ENCODE measurements at places on chromosomes 5 and 9.

GRCh38 chr5:23820765-23821471, 313.5 kb downstream of the PRDM9 start:
- no peak for DNase-seq

- DNase-seq: no peak
Observed at GRCh38 chr9:137493364-137494103, 34.4 kb upstream of the NSMF start.

DNA sequence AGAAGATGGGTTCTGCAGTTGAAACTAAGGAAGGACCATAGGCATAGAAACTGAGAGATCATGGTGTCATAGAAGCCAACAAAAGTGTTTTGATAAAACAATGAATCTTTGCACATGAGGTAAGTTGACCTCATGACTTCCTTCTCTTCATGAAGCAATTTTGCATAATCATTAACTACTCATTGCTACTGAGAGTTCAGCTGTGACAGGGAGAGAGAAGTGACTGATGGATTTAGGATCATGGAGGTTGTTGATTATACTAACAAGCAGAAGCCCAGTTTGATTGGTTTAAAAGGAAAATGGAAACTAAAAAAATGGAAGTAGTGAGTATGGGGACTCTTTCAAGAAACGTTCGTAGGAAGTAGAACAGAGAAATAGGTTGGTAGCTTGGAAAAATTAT, 51.2 kb downstream of the PARP8 start:
- DNase-seq: no peak

DNA sequence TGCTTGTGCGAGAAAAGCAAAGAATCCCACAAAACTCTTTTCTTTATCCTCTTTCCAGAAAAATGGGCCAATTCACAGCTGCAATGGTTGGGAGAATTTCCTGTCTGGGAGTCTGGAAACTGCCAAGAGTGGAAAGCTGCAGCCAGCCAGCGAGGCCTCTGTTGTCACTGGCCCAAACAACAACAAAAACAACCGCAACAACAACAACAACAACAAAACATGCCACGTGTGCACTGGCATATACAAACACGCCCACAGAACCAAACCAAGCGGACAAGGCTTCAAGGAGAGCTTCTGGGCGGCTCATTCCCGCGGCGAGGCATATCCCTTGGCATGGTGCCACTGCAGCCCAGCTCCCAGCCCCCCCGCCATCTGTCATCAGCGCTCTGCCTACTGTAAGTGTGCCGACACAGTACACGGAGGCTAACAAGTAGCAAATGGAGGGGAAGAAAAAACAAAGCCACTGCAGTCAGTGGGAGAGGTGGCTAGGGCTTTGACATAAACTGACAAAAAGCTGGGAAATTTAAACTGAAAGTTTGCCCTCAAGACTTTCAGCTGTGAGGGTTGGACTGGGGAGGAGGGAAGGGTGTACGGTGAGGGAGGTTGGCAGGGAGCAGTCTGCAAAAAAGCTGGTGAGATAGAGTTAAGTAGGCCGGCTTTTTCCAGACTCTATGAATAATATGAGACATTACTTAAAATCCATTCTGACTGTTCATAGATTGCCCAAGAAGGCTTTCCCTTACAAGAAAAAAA, 165.0 kb upstream of the ZNF462 start:
- DNase-seq: no peak

DNA sequence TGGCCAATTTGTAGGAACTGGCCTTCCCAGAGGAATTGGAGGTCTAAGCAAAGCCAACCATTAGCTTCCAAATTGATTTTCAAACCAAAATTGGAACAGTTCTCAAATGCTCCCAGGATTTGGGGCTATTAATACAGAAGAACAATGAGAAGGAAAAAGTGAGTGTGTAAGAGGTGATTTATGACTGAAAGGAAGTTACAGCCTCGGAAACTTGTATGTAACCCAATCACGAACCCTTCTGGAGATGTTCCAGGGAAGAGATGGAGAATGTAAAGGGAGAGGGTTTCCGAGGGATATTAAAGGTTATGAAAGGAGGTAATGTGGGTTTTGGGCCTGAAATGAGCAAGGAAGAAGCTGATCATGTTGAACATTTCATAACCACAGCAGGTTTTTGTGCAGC, 93.2 kb upstream of the CXCL14 start:
- DNase-seq: no peak

- DNase-seq: no peak
Observed at GRCh38 chr9:94286116-94286515, 27.0 kb downstream of the ZNF169 start.

DNA sequence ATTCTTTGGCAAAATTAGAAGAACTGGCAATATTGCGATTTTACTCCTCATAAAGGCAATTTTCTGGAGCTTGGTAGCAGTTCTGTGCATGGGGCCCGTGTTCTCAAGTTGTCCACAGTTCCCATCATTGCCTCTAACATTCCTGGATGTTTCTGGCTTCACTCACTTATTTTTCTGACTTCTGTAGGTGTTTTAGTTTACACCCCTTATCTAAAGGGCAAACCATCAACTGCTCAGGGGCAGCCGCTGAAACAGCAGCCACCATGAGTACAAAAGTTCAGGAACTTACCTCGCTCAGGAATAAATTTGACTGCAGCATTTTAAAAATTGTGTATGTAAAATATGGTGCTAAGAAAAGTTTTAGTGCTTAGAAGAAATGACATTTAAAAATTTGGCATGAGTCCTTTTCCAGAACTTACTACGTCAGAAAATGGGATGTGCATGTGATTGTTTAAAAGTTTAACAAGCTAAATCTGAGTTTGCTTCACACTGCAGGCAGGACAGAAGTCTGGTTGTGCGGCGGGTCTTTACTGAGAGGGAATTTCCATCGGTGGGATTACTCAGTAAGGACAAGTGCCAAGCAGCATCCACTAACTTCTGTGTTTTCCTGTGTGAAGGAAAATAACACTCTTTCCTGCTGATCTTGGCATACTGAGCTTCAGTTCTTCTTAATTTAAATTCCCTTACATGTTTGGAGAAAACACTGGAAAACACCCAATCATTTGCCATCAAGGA, 261.7 kb downstream of the MAT2B start:
- no peak for DNase-seq

- DNase-seq: no peak
Observed at GRCh38 chr9:21060919-21061561, 16.7 kb downstream of the IFNB1 start.

DNA sequence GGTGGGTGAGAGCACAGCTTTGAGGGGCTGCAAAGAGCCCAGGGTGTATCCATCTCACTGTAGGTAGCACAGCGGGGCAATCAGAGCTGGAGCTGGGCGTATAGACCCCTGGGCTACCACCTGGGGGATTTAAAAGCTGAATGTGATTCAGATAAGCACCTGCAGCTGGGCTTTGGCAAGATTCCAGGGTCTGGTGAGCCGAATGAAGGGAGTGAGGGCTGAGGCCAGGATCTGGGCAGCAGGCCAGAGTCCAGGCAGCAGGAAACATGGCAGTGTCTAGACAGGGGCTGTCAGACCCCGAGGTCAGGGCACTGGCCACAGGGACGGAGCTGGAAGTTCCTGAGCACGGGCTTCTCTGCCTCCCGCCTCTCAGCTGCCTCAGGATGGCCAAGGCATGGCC, 8.7 kb downstream of the ASS1 start:
- DNase-seq: no peak

GRCh38 chr5:172044631-172045314, 38.3 kb upstream of the FBXW11 start:
- DNase-seq: no peak

- no peak for DNase-seq
Observed at GRCh38 chr5:80275347-80275746, 19.5 kb upstream of the SERINC5 start.

DNA sequence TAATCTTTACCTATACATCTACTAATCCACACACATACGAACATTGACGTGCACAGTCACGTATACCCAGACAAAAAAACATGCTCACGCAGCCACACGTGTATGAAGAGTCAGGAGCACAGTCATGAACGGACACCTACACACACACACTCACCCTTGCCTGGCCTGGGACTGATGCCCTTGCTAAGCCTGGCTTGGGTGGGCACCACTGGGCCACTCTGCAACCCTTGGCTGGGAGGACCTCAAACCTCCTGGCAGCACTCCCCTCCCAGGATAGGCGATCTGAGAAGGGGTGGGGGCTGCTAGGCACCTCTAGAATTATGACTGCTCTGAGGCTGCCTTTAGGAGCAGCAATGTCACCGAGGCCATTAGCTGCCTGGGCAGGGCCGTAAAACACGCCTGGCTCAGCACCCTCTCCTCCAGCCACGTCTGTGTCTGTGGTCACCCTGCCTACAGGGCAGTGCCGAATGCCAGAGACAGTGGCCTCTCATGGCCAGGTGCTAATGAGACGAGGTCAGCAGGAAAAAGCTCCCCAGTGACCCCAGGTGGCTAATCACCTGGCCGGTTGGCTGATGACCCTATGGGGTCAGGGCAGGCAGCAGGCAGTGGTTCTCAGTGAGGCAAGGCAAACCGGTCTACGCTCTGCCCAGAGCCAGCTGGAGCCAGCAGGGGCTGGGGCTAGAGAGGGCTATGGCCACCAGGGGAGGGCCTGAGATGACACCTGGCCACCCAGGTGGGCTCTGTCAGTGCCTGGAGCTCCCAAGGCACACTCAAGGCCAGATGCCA, 33.7 kb upstream of the MVB12B start:
- no peak for DNase-seq

- DNase-seq: no peak
Observed at GRCh38 chr5:68154119-68154857, 61.3 kb upstream of the PIK3R1 start.

GRCh38 chr5:53971131-53971530, 339.2 kb downstream of the ARL15 start:
- DNase-seq: no peak

DNA sequence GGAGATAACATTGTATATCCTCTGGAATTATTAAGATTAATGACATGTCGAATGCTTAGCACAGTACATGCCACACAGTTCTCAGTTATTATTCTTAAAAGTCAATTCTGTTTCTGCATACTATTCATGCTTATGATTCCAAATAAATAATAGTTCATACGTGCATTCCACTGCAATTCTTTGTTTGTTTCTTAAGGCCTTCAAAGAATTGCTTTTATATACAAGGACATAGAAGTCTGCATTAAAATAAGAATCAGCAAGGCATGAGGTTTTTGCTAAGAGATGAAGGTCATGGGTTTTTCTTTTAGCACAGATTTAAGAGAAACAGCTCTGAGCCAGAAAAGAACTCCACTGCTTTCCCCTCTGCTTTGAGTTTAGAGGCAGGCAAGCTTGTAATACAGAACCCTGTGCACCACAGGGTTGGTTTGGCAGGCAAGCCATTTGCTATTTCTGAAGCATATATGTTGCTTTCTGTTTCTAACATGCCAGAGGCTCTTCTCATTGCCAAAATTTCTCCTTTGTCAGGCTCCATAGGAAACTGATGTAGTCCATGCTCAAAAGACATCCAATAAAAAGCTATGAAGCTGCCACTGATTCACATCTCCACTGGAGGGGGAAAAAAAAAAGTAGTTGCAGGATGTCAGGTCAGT, 420.6 kb upstream of the TYRP1 start:
- no peak for DNase-seq

DNA sequence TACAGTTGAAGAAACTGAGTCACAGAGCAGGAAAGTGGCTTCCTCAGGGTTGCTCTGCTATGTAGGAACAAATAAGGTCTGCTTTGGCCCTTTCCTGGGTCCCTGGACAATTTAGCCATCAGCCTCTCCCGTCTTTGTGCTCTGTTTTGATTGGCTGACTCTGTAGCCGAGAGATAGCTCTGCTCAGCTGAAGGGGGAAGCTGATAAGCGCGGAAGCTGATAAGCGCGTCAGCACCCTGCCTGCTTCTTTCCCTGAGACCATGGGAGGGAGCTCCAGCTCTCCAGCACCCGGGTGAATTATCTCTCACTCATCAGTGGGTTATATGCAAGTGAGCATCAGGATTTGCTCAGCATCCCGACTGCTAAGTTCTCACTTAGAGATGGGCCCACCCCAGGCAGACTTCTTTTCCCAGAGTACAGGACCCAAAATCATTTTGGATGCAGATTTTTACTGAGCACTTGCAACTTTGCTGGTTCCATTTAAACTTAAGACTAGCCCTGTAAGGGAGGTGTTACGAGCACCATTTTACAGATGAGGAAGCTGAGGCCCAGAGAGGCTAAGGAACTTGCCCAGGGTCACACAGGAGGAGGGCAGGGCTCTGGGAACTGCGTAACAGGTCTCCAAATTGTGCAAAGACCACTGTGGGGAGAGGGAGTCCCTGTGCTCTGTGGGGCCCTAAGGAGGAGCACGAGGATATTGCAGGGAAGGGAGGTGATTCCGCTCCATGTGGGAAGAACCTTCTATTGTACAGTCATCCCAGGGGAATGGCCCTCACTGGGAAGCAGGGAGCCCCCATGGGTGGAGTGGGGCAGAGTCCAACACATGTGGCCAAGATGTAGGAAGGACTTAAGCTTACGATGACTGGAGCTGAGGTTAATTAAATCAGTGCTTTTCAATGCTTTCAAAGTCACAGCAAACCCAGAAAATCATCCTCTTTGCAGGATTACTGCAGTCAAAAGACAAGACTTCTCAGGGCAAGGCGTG, 83.7 kb upstream of the ORM1 start:
- no peak for DNase-seq

GRCh38 chr5:150440948-150441812, 8.4 kb downstream of the RPS14 start:
- no peak for DNase-seq

GRCh38 chr9:35700031-35700430, 10.3 kb upstream of the TPM2 start:
- DNase-seq: no peak

DNA sequence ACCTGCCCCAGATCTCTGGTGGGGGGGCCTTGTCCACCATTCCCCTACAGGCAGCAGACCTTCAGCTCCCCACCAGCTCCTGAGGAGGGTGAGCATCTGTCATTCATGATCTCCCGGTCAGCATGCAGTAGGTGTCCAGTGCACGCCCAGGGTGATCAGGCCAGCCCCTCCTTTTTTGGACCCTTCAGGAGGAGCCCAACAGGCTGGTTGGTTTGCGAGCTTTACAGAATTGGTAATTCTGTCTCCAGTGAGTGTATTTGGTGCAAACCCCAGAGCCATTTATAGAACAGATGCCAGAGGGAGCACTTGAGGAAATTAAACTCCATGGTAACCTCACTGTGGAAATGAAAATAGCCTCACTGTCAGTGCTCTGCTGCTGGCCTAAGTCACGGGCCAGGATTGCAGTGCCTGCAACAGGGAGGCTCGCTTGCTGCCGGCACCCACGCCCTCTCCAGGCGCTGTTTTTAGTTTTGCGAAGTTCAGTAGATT, 23.4 kb downstream of the WNK2 start:
- no peak for DNase-seq

- DNase-seq: no peak
Observed at GRCh38 chr9:124576751-124577150, 69.6 kb upstream of the NR5A1 start.
